ENCODE measurements at places on chromosomes 11 and 22.

DNA sequence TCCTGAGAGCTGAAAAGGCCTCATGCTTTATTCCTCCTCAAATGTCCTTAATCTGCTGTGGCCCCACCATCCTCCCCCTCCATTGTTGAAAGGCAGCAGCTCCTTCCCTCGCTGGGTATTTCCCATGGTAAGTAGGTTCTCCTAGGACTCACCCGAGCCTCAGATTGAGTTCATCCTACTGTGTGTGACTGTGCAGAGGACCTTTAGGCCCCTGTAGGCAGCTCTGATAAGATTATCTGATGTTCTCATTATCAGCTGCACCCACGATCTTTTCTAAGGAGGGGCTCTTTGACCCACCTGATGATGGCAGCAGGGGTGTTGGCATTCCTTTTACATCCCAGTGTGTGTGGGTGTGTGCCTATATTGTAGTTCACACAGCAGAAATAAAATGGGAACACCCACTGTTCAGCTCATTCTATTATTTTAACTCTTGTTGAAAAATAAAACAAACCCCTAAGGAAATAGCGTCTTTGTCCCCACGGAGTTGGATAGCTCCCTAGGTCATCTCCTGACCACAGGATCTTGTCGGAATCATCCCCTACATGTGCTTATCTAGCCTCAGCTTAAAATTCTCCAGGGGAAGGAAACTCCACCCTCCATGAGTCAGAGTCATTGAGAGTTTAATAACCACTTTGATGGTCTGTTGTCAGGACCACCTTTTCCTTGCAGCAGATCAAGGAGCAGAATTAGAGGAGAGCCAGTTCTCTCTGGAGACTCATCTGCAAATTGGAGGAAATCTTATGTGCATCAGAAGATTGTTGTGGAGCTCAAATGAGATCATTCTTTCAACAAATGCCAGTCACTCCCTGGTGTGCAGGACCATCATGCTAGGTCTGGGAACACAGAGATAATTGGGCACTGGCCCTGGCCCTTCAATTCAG is 19.3 kb downstream of the ENDOD1 start:
- DNase-seq: no peak

DNA sequence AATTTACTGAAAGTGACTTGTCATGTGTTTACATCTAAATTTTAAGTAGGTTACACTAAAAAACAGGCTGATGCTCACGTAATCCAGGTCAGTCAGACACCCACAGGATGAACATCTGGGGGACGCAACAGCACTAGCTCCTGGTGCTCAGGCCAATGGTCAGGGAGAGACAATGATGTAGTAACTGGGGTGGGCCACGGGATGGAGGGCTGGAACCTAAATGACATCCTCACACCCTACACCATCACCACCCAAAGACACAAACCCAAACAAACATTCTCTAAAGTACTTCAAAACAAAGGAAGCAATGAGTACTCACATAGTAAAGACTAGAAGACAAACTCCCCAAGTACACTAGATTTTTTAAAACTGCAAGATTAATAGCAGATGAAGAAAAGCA is 53.5 kb upstream of the SLC25A1 start:
- DNase-seq: no peak

GRCh38 chr11:58289266-58289665 is 21.2 kb upstream of the OR10W1 start:
- no peak for DNase-seq

DNA sequence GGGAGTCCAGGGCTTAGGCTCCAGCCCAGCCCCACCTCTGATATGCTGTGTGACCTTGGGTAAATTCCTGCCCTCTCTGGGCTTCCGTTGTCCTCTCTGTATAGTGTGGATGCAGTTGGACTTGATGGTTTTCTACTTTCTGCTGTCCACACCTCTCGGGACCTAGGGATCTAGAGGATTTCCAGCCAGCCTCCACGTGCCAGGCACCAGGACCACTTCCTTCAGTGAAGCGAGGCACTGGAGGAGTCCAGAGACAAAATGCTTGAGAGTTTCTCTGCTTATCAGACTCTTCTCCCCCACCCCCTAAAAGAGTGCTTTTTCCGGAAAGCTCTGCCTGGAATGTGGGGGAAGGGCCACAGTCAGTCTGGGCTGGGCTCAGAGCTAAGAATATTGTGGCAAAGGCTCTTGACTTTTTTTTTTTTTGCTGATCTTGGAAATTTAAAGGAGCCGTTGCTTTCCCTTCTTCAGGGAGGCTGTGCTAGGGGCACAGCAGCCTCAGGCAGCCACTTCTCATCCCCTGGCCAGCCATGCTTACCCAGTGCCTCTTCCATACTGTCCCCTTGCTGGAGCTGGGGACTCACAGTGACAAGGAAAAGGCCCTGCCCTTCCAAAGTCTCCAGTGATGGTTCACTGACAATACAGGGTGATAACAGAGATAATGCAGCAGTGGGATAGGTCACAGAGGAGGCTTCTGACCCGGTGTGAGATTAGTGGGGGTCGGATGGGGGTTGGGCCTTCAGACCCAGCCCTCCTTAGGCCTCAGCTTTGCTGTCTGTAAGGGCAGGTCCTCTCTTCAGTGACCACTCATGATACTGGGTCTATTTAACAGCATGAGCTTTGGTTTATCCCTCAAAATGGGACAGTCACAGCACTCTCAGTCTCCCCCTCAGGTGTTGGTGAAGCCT is 2.9 kb upstream of the SERPINH1 start:
- no peak for DNase-seq

- no peak for DNase-seq
Measured at GRCh38 chr11:34251589-34251980, 106.2 kb downstream of the ABTB2 start.

DNA sequence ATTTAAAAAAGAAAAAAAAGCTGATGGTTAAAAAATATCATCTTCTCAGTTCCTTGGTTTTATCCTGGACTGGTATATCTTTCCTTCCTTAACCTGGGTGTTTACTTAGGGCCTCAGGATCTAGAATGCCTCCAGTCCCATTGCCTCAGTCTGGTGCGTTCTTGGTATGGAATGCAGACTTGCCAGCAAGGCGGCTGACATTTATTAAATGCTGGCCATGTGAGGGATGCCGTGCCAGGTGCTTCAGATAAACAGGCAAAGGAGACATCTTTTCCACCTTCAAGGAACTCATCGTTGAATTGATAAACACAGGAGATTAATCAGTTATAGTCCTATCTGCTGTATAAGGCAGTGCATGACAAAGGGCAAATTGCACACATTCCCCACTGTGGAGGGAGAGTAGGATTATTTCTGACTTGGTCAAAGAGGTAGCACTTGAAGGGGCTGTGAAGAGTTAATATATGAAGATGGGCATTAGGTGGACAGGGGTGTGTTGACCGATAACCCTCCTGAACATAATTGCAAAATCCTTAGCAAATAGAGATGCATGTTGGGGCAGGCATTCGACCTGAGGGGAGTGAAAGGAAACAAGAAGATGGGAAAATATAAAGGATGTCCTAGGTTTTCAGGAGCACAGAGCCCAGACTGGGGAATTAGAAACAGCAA is 54.4 kb downstream of the ALX4 start:
- no peak for DNase-seq

DNA sequence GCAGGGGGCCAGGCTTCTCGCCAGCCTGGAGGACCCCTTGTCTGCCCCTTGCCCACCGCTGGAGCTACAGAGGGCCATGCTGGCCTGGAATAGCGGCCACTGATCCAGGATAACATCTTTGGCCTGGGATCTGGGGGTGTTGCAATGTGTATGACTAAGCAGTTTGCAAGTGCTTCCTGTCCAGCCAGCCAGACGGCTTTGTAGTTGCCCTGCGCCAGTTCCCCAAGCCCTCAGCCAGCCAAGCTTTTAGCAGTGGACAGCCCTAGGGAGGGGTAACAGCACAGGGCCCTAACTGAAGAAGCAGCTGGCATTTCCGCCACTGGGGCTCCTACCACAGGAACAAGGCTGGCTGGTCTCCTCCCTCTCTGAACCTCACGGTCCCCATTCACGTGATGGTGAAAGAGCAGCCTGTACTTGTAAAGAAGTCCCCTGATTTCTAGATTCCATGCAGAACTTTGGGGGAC is 32.1 kb downstream of the UQCR10 start:
- no peak for DNase-seq

GRCh38 chr22:38569181-38569971 is 607 bp downstream of the DMC1 start:
- DNase-seq: no peak

DNA sequence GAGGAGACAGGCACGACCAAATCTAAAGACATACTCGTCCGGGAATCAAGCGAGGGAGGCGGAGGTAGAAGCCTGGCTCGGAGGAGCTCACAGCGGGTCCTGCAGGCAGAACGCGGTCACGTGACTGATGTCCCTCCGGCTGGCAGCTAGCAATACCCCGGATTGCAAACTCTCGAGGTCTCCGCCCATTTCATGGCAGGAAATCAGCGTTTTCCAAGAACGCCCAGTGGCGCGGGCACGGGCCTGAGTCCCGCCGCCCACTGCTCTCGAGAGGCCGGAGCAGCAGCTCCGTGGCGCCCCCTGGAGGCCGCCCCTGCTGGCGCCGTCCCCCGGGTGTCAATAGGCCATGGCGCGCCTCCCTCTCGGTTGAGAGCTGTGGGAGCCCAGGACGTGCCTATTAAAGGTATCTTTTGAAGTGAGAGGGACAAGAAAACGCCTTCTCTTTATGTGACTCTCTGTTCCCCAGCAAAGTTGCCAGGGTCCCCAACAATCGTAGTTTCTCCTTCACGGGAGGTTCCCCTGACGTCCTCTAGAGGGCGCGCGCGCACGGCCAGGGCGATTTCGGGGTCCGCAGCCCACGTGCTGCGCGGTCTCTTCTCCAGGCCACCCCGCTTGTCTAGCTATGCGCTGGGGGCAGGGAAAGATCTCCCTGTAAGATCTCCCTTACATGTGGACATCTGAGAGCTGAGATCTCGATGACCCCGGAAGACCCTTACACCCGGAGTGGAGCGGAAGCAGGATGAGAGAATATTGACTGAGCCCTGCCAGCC is 37.3 kb upstream of the RBFOX2 start:
- peak; percentile 59 for DNase-seq

- no peak for DNase-seq
Measured at GRCh38 chr11:133705074-133705648, 140.2 kb downstream of the SPATA19 start.

DNA sequence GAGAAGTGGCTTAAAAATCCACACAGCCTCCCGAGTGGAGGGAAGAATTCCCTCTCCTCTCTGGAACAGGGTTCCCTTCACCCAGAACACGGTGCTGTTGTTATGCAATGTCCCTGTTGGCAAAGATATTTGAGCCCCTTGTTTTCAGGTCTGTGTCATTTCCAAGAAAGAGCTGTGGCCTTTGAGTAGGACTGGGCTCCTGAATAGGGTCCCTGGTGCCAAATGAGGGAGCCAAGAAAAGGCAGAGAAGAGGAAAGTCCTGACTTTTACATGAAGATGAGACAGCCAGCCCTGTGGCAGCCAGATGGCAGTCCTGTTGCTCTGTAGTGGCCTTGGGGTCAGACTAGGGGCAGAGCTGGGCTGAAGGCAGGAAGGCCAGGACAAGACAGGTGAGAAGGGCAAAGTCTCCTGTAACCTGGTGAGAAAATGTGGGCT is 51.2 kb upstream of the ELF5 start:
- DNase-seq: no peak

DNA sequence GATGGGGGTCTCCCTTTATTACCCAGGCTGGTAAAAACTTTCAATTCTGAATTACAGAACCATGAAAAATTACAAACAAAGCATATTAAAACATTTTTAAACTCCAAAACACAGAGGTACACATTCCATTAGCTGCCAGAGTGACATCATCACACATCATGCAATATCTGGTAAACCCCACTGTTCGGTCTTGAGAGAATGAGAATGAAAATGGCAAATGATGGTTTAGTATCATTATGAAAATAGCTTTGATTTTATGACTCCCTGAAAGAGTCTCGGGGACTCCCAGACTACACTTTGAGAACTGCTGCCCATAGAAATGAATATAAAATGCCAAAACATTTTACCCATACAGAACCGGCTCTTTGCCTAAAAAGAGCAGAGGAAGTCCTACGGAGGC is 18.8 kb downstream of the LARGE2 start:
- DNase-seq: no peak

- DNase-seq: peak; percentile 23
Measured at GRCh38 chr22:22745225-22746060, 101.0 kb downstream of the GGTLC2 start.

GRCh38 chr11:13280092-13280722 is 2.6 kb downstream of the BMAL1 start:
- DNase-seq: no peak

- DNase-seq: no peak
Measured at GRCh38 chr22:43515902-43516301, 104.1 kb downstream of the MPPED1 start.

DNA sequence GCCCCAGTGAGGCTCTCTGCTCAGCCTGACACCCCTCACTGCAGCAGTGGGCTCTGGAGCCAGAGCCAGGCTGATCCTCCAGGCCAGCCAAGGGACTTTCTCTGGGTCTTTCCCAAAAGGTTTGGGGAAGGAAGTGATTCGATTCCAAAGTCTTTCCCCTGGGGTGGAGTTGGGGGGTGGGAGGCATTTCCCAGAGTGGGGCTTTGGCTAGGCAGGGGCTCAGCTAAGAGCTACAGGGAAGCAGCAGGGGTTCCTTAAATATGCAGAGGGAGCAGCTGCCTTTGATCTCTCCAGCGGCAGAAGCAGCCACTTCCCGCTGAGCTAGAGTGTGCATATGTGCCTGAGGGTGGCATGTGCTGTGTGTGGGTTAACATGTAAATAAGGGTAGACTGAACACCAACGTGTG is 192.9 kb downstream of the INSC start:
- no peak for DNase-seq

DNA sequence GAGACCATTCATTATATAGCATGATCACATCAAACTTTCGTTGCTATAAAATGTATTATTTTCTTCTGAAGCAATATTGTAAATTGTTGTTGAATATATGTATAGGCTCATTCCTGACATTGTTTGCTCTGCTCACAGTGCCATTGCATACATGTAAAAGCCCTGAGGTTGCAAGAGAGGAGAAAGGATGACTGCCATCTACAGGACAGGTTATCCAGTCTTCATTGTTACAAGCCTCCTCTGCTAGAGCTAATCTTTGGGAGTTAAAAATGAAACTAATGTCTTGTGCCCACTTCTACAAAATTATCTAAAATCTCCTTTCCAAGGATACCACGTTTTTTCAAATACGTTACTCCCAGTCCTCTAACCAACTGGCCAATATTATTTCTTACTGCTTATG is 16.4 kb upstream of the OR5AL1 start:
- no peak for DNase-seq

- no peak for DNase-seq
Measured at GRCh38 chr11:69810289-69811118, 8.7 kb downstream of the FGF3 start.

DNA sequence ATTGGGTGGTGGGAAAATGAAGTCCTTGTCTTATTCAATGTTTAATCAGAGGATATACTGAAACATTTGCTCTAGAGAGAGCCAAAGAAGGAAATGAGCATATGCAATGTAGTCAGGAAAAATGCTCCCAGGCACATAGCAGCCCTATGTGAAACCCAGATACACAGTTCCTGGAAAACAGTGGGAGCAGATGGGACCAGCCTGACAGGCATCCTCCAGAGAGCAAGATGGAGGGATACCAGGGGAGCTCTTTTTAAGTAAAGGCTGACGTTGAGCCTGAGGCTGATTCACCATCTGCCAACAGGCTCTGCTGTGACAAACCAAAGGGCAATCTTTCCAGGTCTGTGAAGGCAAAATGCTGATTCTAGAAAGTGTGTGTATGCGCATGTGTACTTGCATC is 559.4 kb upstream of the KIRREL3 start:
- DNase-seq: no peak

GRCh38 chr11:77322506-77322905 is 21.0 kb upstream of the GDPD4 start:
- DNase-seq: no peak

- DNase-seq: no peak
Measured at GRCh38 chr11:94553938-94554337, 10.2 kb downstream of the FUT4 start.

- no peak for DNase-seq
Measured at GRCh38 chr11:45021692-45022141, 71.0 kb upstream of the TP53I11 start.

Measured in stimulated activated CD4-positive, alpha-beta T cell treated with anti-CD3 and anti-CD28 coated beads, Interleukin-12 subunit alpha, Interleukin-12 subunit beta, amount 100 ng/mL, for 4 hours (primary cell).